Left renal pelvis (tissue), 4 donors: ENCODE measurements at places on chromosomes 11 and 22. TPM values are rescaled to one million over a fixed set of nuclear protein-coding genes. Genes with fewer than 3 reads are reported as not detected.

The GSTT4 gene
- not detected for polyA plus RNA-seq

GRCh38 chr11:71962428-71963038 is 33.7 kb downstream of the RNF121 start:
- DNase-seq, result no peak

The OR10D3 gene
- not detected for polyA plus RNA-seq

The TRIM22 gene
- polyA plus RNA-seq, result 23.5 TPM
